Stimulated activated CD4-positive, alpha-beta T cell treated with anti-CD3 and anti-CD28 coated beads, Interleukin-12 subunit alpha, Interleukin-12 subunit beta, amount 100 ng/mL, for 24 hours (primary cell): ENCODE measurements at places on chromosomes 6 and 20.
A peak's percentile ranks its signal among the peaks of the same experiment; 100 is the strongest.

- no peak for DNase-seq
Observed at GRCh38 chr6:41680182-41680965, 42.1 kb downstream of the MDFI start.

- no peak for DNase-seq
Observed at GRCh38 chr6:31357886-31358285, 907 bp upstream of the HLA-B start.

- DNase-seq, result peak; percentile 7
Observed at GRCh38 chr6:125099211-125100073, 54.1 kb upstream of the TPD52L1 start.

- DNase-seq, result no peak
Observed at GRCh38 chr6:22966691-22967422, 397.5 kb downstream of the HDGFL1 start.
